ENCODE measurements at places on chromosomes 5 and 9. TPM values are rescaled to one million over a fixed set of nuclear protein-coding genes. Genes with fewer than 3 reads are reported as not detected.

Gene EGFL7
- 1.8 TPM for total RNA-seq

GRCh38 chr9:96253059-96253696 is 48.8 kb downstream of the HSD17B3 start:
- DNase-seq: no peak

Gene SH2D3C
- total RNA-seq: 48.7 TPM

DNA sequence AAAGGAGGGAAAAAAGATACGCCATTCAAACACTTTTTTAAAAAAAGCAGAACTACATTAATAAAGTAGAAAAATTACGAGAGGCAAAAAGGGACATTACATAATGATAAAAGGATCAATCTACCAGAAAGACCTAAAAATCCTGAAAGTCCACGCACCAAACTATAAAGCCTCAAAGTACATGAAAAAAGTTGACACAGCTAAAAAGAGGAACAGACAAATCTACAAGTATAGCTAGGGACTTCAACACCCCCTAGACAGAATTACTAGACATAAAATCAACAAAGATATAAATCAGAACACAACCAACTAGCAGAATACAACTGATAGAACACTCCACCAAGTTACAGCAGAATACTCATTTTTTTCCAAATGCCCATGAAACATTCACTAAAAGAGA is 11.1 kb downstream of the CAMSAP1 start:
- DNase-seq: no peak

GRCh38 chr5:97501286-97501964 is 318.4 kb upstream of the RIOK2 start:
- DNase-seq: no peak

DNA sequence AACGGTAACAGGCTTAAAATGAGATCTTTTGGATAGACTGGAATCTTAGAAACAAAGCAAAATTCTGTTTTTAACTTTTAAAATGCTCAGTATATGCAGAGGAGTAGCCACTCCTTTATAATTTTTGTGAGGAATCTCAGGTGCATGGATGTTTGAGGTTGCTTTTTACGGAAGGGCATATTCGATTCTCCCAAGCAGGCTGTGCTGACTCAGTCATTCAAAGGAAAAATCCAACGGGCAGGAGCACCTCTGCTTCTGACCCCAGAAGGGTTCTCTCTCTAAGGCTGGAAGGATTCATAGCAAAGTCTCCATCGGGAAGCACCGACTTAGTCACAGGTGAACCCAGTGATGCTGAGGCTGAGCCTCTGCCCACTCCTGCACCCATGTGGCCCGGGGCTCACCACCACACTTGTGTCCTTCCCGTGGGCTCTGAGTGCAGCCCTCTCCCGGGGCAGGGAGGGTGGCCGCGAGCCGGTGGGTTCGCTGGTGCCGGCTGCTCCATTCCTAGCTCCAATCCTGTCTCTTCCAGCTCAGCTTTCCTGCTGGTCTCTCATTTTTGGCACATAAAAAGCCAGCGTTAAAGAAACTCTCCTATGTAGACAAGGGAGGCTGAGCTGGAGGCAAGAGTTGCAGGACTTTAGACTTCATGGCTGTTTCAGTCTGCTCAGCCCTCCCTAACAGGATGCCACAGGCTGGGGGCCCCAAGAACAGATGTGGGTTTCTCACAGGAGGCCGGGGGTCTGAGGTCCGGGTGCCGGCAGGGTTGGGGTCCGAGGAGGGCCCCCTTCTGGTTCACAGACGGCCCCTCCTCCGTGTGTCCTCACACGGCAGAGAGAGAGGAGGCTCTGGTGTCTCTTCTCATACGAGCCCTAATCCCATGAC is 135.6 kb upstream of the LPCAT1 start:
- no peak for DNase-seq

- no peak for DNase-seq
Measured at GRCh38 chr5:61578858-61579503, 246.9 kb downstream of the ZSWIM6 start.

Gene MLLT3
- total RNA-seq: 96.6 TPM

Gene OR13C9
- not detected for total RNA-seq

Gene CDKN2A
- 9.3 TPM for total RNA-seq

Gene KLF9
- total RNA-seq: 78.3 TPM

Gene SPRY4
- total RNA-seq: 0.23 TPM

Gene ROR2
- 0.12 TPM for total RNA-seq

DNA sequence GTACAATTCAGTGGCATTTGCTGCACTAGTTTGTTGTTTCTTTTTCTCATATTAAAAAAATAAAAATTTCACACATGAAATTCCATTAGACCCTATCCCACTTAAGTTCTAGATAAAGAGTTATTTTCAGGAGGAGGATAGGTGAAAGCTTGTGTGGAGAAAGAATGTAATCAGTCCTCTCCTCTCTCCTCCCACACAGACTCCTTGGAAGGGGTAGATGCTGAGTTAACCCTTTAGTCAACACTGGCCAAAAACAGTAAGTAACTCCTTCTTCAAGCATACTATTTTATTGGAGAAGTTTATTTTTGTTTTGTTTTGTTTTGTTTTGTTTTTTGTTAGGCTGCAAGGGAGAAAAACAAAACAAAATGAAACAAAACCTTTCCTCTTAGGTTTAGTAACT is 30.6 kb upstream of the LMNB1 start:
- no peak for DNase-seq

DNA sequence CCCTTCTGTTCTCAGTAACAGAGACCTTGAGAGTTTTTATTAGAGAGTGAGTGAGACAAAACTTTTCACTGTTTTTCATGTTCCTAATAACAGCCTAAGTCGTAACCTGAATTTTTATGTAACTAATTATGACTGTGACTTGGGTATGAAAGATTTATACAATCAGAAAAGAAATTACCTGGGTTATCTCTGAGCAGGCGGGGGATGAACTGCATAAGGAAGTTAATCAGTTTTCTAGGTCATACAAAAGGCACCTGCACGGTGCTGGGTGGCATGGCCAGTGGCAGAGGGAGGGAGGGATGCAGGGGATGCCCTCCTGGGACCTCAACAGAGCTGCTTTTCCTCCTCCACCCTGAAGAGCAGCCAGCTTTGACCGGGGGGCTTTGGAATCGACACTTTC is 219.8 kb downstream of the HSPA4 start:
- no peak for DNase-seq

DNA sequence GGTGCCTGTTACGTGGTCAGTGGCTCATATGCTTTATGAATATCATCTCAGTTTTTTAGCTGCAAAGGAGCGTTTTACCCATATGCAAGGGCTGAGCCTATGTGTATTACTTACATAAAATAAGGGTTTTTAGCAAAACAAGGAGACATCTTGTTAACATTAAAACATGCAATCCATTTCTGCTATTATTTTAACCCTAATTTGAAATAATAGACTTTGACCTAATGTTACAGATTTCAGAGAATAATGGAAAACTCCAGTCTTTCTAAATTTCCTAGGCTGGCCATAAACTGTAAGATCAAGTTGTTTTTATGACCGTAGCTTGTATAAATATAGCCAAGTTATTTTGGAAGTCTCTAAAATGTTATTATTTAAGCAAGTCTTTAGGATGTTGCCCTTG is 121.1 kb upstream of the SEMA6A start:
- no peak for DNase-seq

GRCh38 chr5:147223948-147224791 is 10.7 kb upstream of the STK32A start:
- DNase-seq: no peak
